ENCODE measurements at places on chromosomes 4 and X. TPM values are rescaled to one million over a fixed set of nuclear protein-coding genes. Genes with fewer than 3 reads are reported as not detected.

DNA sequence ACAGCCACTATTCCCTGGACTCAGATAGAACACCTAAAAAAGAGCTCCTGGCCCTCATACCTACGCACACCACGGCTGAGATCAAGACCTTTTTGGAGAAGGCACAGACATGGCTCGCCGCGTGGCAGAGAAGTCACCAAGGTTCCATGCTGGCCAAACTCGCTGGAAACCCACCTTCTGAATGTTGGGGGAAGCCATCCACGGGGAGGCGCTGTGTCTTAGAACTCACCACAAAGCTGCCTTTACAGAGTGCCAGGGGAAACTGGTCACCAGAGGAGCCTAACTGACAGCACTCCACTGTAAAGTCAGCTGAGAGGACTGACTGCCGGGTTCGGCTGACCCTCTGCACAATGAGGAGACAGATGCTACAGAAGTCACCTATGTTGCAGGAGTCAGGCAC is 97.9 kb downstream of the NEUROG2 start:
- DNase-seq = no peak

- DNase-seq = no peak
Observed at GRCh38 chrX:8083286-8083685, 87.8 kb downstream of the VCX2 start.

DNA sequence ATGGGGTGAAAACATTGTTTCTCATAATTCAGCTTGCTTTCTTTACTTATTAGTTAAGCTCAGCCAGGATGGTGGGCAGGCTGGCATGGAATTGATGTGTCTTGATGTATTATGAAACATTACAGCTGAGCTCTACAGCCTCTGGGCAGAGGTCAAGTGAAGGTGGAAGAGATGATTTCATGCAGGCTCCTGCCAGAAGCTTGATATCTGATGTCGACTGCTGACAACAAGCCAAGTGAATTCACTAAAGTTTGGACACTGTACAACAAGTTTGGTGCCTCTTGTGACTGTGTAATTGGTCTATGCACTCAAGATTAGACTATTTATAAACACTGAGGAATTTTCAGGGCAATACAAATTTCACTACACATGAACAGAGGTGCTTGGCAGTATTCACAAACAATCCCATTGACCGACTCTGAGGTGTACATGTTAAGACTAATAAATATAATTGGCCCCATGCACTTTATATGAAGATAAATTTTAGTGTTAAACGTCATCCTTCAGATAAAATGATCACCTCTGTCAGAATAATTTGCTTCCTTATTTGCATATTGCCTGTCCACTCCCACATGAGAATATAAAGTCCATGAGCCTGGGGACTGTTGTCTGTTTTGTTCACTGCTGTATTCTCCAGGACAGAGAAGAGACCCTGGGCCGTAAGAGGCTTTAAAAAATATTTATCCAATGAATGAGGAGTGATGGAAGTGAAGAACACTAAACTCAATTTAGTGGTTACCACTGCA is 612.2 kb downstream of the IQCM start:
- no peak for DNase-seq

GRCh38 chr4:30821275-30821674 is 101.1 kb downstream of the PCDH7 start:
- DNase-seq = no peak

DNA sequence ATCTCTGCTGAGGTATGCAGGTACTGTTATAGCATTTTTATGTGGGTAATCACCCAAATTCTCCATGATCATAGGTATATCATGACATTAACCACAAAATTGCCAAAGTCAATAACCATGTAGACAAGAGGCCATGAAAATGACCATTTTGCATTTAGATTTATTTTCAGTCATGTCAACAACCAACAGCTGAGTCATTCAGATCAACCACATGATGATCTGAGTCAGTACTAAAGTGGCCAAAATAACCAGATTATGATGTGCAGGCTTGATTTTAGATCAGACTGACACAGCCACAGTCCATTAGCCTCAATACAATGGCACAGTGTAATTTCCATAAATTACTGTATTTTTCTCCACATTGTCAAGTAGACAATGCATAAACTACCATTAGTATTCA is 240.5 kb downstream of the GRIA3 start:
- no peak for DNase-seq

DNA sequence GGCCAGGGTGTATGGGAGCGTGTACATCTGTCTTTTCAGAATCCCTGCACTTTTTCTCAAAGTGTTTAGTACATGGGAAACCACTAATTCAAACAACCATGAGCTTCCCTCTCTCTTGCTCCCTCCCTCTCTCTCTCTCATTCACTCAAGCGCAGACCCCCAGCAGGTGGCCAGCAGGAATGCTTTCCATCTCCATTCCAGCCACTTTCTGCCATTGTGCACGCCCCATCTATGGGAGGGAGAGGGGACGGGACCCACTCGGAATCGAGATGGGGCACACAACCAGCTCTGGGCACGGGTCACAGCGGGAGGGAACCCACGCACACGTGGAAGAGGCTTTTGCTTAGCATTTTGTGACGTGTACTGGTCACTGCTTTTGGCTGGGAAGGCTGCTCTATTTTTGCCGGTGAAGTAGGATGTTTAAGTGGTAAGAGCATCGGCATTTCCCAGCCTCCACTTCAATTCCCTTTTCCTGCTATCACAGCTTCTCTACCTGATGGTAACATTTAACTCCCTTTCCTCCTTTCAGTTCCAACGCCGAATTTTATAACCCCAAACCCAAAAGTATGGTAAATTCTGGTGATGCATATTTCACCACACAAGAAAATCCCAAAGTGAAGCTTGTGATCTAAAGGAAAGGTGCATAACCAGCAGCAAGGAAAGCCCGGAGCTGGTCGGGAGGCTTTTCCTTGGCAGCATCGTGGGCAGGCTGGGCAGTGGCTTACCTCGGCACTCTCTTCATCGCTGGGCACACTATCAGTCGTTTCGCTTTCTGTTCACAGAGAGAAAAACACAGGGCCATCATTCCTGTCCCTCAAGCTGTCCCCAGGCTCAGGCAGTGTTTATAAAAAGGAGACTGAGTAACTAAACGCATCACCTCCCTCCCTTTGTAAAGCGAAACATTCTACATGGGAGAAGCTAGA is 84.1 kb downstream of the IRF2 start:
- no peak for DNase-seq

GRCh38 chrX:27996132-27996531 is 14.9 kb upstream of the DCAF8L1 start:
- no peak for DNase-seq

- DNase-seq = no peak
Observed at GRCh38 chr4:5337731-5338130, 286.5 kb downstream of the STK32B start.

- no peak for DNase-seq
Observed at GRCh38 chr4:102390438-102390837, 45.2 kb upstream of the SLC39A8 start.

DNA sequence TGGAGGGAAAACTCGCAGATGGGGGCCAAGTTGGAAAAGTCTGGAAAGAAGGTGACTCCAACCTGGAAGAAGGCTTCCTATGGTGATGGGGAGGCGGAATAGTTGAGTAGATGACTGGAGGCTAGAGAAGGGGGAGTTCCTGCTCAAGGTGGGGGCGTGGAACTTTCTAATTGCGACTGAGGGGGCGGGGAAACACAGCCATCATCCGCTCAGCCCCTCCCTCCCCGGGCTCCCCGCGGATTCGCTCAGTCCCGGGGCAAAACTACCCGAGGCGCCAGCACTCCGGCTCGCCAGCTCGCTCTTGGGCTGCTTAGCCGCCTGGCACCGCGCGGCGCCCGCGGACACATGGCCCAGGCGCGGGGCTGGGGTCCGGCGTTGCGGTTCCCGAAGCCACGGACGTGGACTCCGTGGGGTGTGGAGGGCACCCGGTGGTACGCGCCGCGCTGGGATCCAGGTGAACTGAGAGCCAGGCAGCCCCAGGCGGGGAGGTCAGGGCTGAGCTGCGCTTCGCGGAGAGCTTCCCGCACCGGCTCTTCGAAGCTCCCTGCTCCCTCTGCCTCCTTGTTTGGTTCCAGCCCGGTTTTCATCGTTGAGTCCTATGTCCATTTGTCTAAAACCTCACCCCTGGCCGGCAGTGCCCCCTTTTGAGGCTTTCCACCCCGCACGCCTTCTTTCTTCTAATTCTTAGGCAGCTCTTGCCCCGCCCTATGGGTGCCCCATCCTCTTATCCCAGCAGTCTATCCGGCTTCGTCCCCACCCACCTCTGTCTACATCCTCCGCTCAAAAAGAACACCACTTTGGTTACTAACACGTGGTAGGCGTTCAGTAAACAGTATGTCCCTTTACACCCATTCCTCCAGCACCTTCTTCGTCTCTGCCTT is 38.9 kb downstream of the STARD8 start:
- DNase-seq = peak; percentile 35

GRCh38 chr4:142064181-142064580 is 427.8 kb downstream of the IL15 start:
- no peak for DNase-seq

GRCh38 chr4:124483048-124483906 is 229.3 kb downstream of the ANKRD50 start:
- DNase-seq = no peak

The MAGEA1 gene
- total RNA-seq = not detected

The ATP5ME gene
- 267 TPM for total RNA-seq

The CXCL1 gene
- total RNA-seq = not detected

The MAGEB17 gene
- total RNA-seq = not detected

The FAM114A1 gene
- total RNA-seq = 0.60 TPM

The SRPX gene
- 1.5 TPM for total RNA-seq

The ARMCX4 gene
- 1.5 TPM for total RNA-seq

The BCLAF3 gene
- 5.1 TPM for total RNA-seq

The MTMR1 gene
- 45.0 TPM for total RNA-seq
